ENCODE measurements at places on chromosomes 13 and 19.

- DNase-seq: no peak
These were observed 295.8 kb downstream of the NDFIP2 start for GRCh38 chr13:79776531-79777295.

GRCh38 chr13:98368019-98368418 is 190.9 kb upstream of the RNF113B start:
- DNase-seq: no peak

DNA sequence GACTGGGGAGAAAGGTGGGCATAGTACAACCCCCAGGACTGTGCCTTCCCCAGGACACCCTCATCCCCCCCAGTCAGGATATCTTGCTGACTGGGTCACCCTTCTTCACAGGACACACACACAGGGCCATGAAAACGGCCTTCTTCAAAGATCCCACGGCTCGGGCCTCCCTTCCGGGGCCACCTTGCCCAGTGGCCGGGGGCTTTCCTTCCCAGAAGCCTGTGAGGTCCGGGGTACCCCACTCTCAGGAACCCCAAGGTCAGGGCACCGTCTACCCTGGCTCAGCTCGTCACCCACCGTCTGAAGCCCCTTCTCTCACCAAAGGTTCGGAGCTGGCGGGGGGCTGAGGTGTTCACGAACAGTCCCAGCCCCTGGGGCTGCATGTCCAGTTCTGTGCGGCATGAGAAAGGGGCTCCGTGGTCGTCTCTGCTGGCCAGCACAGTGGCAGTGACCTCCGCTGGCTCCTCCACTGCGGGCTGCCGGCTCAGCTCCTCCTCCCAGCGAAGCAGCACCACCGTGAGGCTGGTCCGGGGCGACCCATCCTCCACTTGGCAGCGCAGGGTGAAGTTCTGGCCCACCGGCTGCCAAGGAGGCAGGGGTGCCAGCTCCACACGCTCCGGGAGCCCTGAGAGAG is 2.1 kb upstream of the RAVER1 start:
- DNase-seq: no peak

DNA sequence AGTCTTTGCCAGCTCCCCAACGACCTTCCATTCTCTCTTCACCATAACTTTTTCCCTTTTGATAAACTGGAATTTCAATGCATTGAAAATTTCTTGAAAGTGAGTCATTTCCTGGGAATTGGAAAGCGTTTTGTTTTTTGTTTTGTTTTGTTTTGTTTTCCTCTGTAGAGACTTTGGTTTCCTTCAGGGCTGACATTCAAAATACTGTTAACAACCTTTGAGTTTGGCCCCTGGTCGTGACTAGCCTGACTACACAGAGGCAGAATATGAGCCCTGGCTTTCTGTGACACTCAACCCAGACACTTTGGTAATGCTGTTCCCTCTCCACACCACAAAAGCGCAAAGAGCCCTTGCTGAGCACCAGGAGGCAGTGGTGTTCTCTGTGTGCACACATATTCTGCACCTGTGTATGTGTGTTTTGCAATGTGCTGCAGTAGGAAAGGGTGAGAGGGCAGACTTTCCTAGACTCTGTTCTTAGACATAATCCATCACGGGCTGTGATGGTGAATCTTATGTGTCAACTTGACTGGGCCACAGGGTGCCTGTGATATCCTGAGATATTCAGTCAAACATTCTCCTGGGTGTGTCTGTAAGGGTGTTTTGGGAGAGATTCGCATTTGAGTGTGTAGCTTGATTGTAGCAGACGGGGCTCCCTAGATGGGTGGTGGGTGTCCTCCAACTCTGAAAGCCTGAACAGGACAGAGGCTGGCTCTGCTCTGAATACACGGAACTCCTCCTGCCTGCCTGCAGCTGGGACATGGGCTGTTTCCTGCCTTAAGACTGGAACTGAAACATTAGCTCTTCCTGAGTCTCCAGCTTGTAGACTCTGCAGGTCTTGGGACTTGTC is 29.5 kb upstream of the ANKRD10 start:
- no peak for DNase-seq

- DNase-seq: no peak
These were observed 197.7 kb downstream of the ZNF737 start for GRCh38 chr19:20367811-20368294.

DNA sequence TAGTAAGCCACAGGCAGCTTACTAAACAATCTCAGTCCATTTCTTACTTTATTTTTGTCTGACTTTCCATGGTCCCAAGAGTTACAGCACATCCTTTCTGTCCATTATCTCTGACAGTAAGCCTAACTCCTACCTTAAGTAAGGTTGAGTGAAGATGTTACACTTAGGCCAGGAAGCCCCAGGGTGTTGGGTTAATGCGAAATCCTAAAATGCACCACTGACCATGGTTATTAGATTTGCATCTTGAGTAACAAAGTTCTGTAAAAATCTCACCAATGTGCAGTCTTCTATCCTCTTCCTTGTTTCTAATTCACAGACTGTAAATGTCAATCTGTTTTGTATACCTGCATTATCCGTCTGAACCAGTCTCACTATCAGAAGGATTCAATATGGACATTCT is 462.5 kb downstream of the FGF14 start:
- DNase-seq: no peak
